ENCODE measurements at places on chromosomes 12 and 14.

DNA sequence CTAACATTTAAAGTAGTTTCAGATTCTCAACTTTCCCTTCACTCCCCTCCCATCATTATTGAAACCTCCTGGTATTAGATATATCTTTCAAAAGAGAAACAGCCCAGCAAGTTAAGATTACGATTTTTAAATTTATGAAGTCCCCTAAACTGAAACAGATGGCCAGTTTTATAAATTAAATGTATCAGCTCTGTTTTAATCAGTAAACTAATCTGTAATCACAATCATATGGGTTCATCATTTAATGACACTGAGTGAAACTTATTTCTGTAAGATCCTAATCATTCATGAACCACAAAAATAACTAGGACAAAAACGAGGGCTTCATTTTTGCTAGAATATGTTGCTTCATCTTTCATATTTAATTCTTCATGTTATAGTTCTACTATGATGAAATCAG is 137.8 kb downstream of the EPS8 start:
- DNase-seq = no peak

GRCh38 chr12:120614848-120615247 is 25.6 kb upstream of the CABP1 start:
- no peak for DNase-seq

DNA sequence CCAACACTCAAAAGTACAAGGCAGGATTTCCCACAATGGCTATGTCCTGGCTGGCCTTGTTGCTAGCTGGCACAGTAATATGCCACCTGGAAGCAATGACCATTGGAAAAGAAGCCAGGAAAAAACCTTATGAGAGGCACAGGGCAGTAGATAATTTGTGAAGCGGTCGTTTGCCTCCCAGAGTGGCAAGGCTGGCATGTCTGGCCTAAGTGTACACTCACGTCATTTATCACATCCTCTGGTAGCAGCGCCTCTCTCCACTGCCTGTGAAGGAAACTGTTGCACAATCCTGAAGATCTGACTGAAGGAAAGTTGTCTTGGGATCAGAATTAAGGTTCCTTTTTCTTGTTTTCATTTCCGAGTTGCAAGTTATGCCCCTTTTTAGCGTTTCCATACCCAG is 408.5 kb downstream of the ZFP36L1 start:
- DNase-seq = no peak

DNA sequence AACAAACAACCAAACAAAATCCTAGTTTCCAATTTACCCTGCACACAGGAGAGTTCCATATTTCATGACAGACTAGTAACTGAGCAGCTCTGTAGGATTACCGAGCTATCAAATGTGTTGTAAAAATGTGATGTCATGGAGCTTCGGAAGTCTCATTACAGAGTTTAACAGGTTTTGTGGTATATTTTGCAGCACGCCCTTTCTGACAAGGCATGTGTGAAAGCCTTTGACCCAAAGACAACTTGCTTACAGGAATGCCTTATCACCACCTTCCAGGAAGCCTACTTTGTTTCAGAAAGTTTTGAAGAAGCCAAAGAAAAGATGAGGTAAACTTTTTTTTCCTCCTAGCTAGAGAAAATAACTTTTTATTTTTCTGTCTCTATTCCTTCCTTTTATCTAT is 92.4 kb downstream of the TPH2 start:
- no peak for DNase-seq

DNA sequence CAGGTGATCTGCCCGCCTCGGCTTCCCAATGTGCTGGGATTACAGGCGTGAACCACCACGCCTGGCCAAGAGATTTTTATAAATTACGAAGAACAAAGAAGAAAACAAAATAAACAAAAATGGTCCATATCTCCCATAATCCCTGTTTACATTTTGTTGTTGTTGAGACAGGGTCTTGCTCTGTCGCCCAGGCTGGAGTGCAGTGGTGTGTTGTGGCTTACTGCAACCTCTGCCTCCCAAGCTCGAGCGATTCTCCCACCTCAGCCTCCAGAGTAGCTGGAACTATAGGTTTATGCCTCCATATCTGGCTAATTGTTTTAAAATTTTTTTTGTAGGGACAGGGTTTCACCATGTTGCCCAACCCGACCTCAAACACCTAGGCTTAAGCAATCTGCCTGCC is 156.1 kb downstream of the ZNF664 start:
- no peak for DNase-seq

DNA sequence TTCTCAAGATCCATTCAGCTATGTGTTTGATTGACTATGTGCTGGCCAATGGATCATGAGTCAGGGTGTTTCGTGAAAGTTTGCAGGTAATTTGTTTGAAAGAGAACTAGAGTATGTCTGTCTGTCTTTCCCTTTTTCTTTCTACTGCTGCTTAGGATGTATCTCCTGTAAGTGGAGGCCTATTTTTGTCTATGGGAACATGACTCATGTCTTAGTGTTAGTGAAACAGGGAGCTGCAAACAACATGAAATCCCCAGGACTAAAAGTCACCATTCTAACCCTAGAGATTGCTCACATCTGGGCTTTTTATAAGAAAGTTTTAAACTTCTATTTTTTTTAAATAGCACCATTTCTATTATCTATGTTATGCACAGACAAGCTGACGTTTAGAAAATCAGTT is 333.0 kb downstream of the CCER1 start:
- no peak for DNase-seq

DNA sequence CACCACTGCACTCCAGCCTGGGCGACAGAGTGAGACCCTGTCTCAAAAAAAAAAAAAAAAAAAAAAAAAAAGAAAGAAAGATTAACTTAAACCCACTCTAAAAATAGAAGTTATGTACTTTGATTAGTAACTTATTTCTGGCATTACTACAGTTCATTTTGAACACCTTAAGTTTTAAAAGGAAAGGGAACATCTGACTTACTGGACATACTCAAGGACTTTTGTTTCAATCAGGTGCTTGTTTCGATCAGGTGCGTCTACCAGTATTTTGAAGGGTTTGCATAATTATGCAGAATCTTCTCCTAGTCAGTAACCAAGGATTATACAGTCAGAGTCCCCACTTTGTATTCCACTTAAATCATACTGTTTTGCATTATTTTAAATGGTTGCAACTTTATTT is 105.6 kb downstream of the DERA start:
- DNase-seq = no peak

DNA sequence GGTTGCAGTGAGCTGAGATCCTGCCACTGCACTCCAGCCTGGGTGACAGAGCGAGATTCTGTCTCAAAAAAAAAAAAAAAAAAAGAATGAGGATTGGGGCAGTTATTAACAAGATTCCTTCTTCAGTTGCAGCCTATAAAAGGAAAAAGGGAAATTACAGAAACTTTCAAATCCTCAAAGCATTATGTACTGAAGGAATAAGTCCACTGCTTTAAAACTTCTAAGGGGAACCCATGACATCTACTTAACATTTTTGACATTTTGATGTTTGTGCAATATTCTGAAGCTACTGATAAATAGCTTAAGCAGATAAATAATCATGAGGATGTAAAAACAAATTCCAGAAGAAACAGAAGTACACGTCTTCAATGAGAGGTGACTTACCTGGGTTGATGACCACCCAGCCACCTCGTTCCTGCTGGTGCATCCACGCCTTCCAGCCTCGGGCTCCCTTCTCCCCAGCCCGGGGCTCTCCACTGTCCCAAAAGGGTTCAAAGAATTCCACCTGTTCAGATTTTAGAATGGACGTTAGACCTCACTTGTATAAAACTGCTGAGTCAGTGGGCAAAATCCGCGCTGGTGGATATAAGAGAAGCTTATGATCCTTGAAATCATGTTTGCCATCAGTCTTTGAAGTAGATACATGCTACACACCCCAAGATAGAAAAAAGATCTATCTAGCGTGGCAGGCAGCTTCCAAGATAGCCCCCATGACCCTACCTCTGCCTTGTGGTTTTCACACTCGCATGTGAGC is 33.7 kb downstream of the NRDE2 start:
- DNase-seq = no peak

- DNase-seq = no peak
Observed at GRCh38 chr12:21725731-21726130, 48.8 kb downstream of the KCNJ8 start.

- DNase-seq = no peak
Observed at GRCh38 chr12:4242595-4242994, 31.0 kb upstream of the CCND2 start.

- no peak for DNase-seq
Observed at GRCh38 chr12:113932381-113933196, 33.5 kb downstream of the RBM19 start.
